ENCODE measurements at places on chromosomes 5 and 9.

DNA sequence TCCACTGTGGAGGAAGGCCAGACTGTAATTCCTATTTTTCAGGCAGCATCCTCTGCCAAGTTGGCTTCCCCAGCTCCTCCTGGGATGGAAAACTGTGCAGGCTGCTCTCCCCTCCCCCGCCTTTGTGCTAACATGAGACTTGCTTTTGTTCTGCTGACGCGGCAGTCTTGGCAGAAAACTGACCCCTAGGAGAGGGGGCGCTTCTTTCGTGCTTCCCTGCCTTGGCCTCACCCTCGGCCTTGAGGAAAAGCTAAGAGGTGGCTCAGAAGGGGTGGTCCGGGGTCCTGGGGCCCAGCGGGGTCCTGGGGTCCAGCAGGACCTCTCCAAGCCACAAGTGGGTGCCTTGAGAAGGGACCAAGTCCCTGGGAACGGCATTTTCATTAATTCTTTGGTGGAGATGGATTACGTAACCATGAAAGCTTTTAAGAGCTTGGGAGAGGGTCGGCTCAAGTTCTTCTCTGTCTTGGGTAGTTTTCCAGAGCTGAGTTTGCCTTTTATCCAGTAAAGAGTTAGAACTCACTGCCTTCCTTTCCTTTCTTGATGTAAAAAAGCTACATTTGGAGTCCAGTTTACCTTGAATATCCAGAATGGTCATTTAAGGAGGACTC lies 51.0 kb downstream of the SH3PXD2B start:
- DNase-seq = no peak

DNA sequence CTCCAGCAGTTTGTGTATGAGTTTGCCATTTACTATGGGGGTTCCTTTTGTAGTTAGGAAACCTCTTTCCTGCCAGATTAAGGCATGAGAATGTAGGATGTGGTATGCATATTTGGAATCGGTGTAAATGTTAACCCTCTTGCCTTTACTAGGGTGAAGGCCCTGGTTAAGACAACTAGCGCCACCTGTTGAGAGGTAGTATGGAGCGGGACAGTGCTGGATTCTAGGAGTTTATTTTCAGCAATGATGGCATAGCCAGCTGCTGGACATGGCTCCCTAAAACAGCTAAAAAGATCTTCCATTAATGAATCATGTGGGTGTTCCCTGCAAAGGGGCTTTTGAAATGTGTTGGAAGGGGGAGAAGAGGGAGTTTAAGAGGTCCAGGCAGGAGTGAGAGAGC lies 30.7 kb upstream of the GPX3 start:
- no peak for DNase-seq

- no peak for DNase-seq
These were observed 48.6 kb downstream of the UBAP1 start for GRCh38 chr9:34227445-34227844.

- DNase-seq = no peak
These were observed 34.3 kb upstream of the PDZD2 start for GRCh38 chr5:31604644-31605043.

- DNase-seq = no peak
These were observed 262.8 kb downstream of the RFX3 start for GRCh38 chr9:3262826-3263529.
